ENCODE measurements at places on chromosomes 5 and 9.

DNA sequence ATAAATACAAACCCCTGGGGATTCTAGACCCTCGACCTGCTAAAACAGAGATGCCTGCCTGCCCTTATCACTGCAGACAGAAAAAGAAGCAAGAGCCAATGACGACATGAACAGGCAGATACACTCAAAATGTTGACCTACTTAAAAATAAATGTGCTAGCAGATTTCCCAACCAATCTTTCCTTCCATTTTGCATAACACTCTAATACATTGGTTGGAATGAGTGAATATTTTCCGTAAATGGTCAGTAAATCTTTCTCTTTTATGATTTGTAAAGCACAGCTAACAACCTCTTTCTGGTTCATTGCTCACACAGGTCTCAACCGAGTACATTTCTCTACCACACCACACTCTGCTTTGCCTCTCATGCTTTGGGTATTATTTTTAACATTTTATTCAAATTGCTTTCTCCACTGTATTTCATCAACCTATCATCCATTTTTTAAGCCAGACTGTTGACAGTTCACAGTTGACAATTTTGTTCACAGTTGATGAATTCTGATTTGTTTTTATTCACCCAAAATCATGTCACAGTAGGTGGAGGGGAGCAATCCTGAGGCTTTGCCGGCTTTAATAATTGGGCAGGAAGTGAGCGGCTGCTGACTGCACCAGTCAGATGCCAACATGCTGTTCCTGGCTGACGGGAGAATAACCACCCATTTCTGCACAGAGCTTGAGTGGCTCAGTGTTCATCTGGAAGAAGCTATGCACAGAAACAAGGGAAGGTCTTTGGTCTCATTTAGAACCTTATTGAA is 426.6 kb downstream of the SPOCK1 start:
- ATAC-seq, result no peak

GRCh38 chr9:33437205-33437604 is 10.2 kb downstream of the AQP3 start:
- ATAC-seq, result no peak

- no peak for ATAC-seq
Measured at GRCh38 chr9:25724424-25724823, 46.2 kb upstream of the TUSC1 start.

DNA sequence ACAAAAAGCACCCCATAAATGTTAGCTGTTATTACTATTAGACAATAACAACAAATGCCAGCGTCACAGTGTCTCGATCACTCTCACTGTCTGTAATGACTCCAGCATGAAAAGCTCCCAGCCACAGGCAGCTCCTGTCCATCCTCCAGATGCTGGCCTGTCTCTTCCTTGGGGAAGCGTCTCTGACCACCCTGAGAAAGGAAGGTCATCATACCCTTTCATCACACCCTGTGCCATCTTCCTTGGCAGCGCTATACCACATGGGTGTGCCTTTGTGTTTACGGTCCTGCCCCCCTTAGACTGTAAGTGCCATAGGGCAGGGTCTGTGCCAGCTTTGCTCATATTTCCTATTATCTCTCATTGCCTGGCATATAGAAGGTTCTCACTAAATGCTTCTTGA is 90.6 kb downstream of the PRRT1B start:
- ATAC-seq, result peak; percentile 2

GRCh38 chr5:44011518-44011917 is 377.7 kb downstream of the FGF10 start:
- ATAC-seq, result no peak

- ATAC-seq, result no peak
Measured at GRCh38 chr5:22250528-22250927, 602.6 kb downstream of the CDH12 start.

- no peak for ATAC-seq
Measured at GRCh38 chr9:109115931-109116526, 3.7 kb downstream of the TMEM245 start.

- ATAC-seq, result no peak
Measured at GRCh38 chr9:3224931-3225330, 300.9 kb downstream of the RFX3 start.

DNA sequence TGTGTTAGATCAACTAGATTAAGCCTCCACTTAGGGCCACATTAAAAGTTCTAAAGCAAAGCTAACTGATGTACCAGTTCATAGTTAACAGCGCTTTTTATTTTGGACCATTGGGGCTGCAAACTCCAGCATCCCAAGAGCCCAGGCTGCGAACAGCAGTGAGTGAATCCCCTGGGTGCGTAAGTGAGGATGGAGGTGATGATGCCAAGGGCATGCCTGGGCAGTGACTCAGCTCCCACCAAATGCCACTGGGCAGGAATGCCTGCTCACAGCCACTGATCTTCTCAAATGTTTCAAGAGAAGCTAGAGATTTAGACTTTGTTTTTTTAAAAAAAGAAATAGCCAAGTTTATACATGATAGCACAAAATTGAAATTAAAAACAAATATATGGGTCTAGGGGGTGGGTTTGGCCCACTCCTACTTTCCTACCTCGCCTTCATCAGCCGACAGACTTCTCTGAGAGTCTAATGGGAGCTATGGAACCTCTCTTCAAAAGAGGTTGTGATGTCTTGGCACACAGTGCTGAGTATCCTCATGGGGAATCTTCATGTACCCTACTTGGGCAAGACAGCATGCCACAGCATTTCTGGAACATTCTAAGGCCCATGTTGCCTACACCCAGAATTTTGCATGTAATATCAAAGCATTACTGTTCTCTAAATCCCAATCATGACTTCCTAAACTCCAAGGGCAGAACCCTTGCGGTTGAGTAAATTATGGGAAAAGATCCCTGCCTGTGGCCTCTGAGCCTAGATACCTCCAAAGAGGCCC is 398.1 kb downstream of the EBF1 start:
- ATAC-seq, result no peak

- ATAC-seq, result no peak
Measured at GRCh38 chr9:128321343-128321742, 904 bp downstream of the TRUB2 start.

GRCh38 chr9:8157683-8158324 is 358.2 kb upstream of the DMAC1 start:
- ATAC-seq, result no peak

DNA sequence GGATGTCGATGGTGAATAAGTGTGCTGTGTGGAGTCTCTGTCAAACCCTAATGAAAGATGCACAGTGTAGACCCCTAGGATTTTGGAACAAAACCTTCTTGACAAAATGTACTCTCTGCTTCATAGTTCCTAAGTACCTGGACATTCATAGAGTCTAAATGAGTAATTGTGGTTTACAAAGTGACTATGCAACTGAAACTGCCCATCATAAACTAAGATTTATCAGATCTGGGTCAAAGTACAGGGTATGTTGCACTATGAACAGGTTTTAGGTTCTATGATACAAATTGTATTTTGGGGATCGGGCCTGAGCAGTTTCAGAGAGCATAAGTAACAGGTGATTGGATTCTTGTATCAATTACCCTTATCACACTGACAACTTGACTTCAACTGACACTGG is 79.4 kb downstream of the LURAP1L start:
- no peak for ATAC-seq

- ATAC-seq, result no peak
Measured at GRCh38 chr5:155189981-155190380, 176.4 kb downstream of the KIF4B start.

DNA sequence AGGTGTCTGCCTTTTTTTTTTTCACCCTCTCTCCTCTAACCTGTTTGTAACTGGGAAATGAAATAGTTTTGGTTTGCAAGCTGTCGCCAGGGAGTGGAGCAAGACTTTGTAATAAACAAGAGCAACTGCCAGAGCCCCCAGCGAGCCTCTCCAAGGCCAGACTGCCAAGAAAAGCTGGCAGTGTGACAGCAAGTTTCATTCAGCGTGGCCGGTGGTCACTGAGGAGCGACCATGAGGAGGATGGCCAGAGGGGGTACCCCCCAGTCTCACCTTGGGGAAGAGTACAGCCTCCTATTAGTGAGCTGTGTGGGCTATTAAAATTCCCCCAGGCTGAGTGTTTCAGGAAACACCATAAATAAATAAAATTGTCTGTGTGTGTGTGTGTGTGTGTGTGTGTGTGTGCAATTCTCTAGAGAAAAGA is 49.9 kb downstream of the ZFAND5 start:
- no peak for ATAC-seq

GRCh38 chr5:1562599-1562998 is 38.8 kb upstream of the LPCAT1 start:
- ATAC-seq, result no peak

DNA sequence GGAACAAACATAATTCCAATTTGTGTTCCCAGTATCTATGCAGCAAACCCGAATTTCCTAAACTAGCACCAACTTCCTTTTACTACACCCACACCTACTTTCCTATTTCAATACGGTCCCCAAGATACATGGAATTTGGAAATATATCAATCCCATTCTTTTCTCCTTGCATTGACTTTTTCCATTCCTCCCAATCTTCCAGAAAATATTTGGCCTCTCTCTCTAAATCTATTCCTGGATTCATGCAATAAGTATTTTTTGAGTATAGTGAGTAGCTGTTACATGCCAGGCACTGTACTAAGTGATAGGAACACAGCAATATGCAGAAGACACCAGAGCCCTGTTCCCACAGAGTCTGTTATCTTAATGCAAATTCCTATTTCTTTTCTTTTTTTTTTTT is 216.2 kb upstream of the PIK3R1 start:
- no peak for ATAC-seq

GRCh38 chr9:99092643-99093491 is 12.0 kb upstream of the TGFBR1 start:
- peak; percentile 88 for ATAC-seq

GRCh38 chr5:105581988-105582690 is 2019.5 kb upstream of the NUDT12 start:
- ATAC-seq, result no peak

DNA sequence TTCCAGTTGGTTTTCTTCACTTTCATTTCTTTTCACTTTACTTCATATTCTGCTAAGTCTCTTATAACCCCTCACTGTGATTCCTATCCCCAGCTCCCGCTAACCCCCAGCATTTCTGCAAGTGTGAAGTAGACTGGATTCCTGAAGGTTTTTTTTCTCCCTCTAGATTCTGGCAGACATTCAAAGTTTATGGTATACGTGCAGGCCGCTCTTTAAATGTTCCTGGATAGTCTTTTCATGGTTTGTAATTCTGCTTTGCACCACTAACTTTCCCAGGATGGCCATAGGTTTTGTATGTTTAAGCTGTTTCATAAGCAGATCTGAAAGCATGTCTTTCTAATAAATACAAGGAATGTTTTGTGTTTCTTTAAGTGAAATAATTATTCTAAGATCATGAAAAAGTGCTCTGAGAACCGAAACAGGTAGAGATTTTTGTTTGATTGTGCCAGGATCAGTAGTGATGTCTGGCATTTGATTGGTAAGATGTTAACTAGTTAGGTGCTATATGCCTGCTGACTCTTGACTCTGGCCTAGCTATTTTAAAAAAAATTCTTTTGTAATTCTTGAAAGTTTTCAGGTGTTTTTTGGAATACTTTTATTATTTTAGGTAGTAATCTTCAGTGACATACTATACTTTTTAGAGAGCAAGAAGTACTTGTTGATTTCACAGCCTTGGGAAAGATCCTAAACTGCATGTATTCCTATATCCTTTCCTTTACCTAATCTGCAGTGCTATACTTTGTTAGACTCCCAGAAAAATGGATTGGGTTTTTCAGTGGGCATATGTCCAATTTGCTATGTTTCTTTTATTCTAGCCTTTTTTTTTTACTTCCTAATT is 29.7 kb downstream of the CNOT6 start:
- ATAC-seq, result no peak

- ATAC-seq, result no peak
Measured at GRCh38 chr5:127950707-127951391, 132.7 kb upstream of the SLC12A2 start.

GRCh38 chr9:18007621-18008020 is 428.8 kb downstream of the SH3GL2 start:
- no peak for ATAC-seq

GRCh38 chr5:123429993-123430392 is 6.8 kb upstream of the CEP120 start:
- no peak for ATAC-seq

DNA sequence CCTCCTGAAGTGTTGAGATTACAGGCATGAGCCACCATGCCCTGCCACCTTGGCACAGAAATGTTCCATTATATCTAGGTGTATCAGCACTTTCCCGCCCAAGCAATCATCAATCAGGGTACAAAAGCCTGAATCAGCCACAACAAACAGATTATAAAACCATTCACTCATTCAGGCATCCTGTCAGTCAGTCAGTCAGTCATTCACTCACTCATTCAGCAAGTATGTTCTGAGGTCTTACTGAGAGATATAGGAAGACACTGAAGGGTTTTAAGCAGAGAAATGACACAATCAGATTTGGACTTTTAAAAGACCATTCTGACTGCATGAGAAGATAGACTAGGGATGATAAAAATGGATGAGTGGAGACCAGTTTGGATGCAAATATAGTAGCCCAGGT is 13.1 kb downstream of the PSMD5 start:
- ATAC-seq, result peak; percentile 34

DNA sequence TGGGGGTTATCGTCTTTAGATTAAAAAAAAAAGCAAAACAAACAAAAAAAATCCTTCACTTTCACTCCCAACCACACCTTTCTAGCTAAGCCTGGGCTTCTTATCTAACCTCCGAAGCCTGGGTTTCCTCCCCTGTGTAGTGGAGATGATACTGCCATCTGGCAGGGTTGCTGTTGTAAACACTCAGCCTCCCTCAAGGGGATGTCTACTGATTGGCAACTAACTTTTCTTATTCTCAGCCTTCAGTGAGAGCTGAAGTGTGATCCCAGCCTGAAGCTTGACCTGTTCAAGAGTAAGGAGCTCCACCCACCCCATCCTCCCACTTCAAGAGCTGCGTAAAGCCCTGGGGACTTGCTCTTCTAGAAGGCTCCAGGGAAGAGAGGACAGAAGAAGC is 21.5 kb upstream of the WWC1 start:
- no peak for ATAC-seq

DNA sequence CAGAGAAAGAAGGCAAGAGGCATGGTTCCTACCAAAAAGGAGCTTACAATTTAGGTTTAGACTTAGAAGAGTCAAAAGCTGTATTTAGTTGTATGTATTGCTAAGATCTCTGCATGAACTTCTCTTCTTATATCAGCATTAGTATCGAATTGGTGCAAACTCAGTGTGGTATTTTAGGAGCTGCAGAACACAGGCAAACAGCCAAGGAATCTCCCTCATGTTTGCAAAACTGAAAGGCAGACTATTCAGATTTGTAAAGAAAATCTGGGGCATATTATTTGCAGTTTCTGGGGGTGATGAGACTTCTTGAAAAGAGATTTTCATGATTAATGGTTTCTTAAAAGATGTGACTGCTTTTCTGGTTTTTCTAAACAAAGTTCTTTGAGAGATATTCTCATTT is 252.7 kb downstream of the CEMIP2 start:
- ATAC-seq, result no peak

DNA sequence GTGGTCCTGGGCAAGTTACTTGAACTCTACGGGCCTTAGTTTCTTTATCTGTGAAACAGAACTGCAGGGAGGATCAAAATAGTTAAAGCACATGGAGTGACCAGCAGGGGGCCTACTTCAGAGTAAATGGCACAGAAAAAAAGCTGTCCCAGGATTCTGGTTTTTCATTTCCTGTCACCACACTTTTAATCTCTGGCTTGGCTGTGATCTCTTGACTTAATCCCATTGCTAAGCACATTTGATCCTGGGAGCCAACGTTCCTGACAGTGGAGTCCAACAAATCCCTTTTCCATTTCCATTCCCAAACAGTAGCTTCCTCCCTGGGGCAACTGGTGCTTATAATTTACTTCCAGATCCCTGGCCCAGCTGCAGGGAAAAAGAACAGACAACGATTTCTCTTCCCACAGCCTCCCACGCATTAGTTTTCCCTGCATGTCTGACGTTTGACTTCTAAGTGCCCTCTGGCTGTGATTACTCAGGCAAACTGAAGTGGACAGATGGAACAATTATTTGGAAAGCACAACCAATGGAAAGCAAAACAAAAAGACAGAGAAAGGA is 136.5 kb upstream of the STK32A start:
- ATAC-seq, result no peak
